ENCODE measurements at places on chromosomes 11 and 22.
A peak's percentile ranks its signal among the peaks of the same experiment; 100 is the strongest.

- no peak for DNase-seq
Observed at GRCh38 chr11:114847306-114847975, 169.1 kb downstream of the NXPE2 start.

- no peak for DNase-seq
Observed at GRCh38 chr11:45298718-45299117, 12.6 kb upstream of the SYT13 start.

DNA sequence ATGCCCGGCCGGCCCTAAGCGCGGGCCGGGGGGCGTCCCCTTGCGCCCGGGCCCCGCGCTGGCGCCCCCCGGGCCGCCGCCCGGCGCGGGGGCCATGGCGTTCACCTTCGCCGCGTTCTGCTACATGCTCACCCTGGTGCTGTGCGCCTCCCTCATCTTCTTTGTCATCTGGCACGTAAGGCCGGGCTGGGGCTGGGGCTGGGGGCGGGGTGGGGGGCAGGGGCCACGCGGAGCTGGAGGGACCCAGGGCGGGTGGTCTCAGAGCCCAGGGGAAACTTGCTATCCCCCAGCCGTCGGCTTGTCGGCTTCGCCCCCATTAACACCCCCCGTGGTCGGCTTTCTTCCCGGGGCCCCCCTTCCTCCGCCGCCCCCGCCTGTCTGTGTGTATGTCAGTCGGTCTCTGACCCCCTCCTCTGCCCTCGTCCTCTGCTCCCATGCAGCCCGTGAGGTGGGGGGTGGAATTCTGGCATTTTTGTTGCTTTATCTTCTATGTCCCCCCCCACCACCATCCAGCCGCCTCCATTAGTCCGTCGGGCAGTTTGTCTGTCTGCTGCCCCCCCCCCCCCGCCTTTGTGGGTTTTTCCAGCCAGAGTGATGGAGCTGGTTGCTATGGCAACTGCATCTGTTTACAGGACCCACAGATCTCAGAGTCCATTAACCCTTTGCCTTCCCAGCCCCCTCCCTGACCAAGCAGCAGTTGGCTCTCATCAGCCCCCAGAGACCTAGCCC lies 552 bp downstream of the CNIH2 start:
- DNase-seq, result no peak

DNA sequence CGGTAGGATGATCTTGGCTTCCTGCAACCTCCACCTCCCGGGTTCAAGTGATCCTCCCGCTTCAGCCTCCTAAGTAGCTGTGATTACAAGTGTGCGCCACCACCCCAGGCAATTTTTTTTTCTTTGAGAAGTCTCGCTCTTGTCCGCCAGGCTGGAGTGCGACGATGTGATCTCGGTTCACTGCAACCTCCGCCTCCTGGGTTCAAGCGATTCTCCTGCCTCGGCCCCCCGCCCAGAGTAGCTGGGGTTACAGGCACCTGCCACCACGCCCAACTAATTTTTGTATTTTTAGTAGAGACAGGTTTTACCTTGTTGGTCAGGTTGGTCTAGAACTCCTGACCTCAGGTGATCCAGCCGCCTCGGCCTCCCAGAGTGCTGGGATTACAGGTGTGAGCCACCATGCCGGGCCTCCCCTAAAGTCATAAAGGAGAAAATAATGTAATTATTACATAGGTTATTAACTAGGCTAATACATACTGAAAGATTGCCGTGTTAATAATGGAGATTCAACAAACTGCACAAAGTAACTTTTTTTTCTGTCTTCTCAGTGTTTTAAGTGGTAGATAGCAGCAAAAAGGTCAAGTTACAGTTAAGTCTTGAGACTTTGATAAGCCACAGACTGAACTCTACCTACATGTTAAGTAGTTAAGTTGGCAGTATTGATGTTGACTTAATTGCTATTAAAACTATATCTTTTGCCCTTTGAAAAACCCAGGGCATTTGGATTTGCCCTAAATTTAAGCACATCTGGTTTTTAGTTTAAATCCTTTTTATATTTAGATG lies 3.9 kb downstream of the CAPRIN1 start:
- DNase-seq, result no peak

DNA sequence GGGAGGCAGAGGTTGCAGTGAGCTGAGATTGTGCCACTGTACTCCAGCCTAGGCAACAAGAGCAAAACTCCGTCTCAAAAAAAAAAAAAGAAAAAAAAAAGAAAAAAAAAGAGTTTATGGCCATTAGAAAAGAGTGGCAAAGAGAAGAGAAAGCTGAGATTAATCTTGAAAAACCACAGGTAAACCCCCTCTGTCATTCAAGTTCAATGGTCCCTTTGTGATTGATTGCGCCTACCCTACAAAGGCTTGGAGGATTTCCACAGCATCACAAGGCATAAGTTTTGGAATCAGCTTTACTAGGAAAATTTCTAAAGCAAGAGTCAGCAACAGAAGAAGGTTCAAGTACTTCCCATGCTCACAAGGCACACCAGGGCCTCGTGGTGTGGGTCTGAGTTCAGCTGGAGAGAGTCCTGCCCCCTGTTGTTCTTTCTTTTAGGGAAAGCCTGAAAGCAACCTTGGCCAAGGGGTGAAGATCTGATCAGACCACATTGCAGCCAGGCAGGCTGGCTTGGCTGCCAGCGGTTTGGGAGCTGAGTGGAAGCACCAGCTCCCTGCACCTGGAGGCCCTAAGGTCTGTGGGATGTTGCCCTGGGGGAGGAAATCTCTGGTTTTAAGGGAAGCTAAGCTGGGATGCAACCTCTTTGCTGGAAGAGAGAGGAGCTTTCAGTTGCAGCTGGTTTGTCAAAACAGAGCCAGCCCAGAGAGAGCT lies 41.8 kb downstream of the SLN start:
- DNase-seq, result no peak

- no peak for DNase-seq
Observed at GRCh38 chr22:42742940-42743339, 22.3 kb upstream of the A4GALT start.

DNA sequence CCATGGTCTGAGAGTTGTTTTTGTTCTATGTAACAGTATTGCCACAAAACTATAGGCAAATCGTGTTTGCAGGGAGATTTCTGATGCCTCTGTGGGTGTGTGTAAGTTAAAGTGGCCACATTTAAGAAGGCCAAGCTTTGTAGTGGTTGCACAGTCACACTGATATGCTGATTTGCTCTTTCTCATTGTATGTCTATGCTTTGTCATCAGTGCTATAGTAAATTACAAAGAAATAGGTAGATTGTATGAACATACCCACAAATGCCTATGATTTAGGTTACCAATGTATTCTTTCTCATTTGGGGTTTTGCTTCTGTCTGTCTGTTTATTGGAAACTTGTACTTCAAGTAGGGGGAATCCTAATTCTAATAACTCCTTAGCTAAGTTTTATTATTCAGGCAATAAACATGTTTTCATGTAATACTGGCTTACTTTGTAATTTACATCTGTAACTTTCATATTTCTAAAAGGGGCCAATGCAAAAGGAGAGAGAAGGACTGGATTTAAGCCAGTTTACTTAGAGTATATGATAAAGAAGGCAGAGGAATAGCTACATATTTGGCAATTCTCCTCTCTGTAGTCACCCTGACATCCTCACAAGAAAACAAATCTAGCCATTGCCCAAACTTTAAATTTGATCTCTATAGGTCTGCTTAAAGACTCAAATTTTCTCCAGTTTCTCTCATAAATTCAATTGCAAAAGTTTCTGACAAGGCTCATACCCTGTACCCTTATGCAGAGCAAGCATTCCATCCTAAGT lies 2.0 kb downstream of the FIBIN start:
- no peak for DNase-seq

- no peak for DNase-seq
Observed at GRCh38 chr11:92154611-92155010, 70.0 kb upstream of the FAT3 start.

GRCh38 chr11:33697997-33698396 lies 2.6 kb downstream of the C11orf91 start:
- DNase-seq, result no peak

DNA sequence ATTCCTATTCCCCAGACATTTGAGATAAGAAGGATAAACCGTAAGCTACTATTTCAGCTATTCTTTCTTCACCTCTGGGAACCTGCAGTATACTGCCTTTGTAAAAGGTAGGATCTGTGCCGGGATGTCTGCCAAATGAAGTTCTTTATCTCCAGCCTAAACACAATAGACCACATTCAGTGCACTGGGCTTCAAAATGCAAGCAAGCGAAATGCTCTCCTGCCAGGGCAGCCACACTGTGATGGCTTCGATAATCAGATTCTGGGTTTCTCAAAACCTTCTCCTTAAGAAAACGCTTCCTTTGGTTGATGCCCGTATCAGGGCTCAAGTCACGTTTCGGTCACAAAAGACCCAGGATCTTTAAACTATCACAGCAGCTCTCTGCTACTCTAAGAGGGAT lies 299.5 kb upstream of the B3GAT1 start:
- DNase-seq, result no peak

- peak; percentile 69 for DNase-seq
Observed at GRCh38 chr11:46315033-46315738, 32.1 kb upstream of the DGKZ start.

GRCh38 chr11:78946945-78947902 lies 372.6 kb upstream of the NARS2 start:
- no peak for DNase-seq

- no peak for DNase-seq
Observed at GRCh38 chr11:134579724-134580609, 167.9 kb upstream of the B3GAT1 start.

GRCh38 chr11:20156280-20156875 lies 3.9 kb downstream of the DBX1 start:
- no peak for DNase-seq

DNA sequence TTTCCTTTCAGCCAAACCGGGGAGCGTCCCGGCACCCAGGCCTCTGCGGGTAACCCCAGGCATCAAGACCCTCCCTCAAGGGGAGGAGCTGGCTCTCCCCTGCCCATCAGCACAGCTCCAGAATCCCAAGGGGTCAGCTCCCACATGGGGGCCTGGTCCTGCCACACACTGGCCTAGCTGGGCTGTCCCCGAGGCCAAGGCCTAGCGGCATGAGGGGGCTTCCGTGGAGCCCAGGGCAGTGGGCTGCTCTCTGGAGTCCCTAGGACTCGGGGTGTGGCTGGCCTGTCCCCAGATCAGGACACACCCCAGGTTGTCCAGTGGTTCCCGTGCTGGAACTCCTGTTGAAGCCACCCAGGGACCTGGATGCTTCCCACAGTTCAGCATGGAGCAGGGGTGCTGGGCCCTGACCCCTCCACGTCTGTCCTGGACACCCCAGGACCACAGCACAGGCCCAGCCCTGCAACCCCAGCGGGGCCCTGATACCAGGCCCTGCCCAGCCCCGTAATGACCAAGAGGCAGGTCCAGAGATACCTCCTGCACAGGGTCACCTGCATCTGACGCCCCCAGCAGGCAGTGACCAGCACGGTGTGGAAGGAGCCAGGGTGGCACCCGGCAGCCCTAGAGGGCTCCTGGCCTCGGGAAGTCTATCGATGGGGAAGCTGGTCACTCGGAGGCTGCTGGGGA lies 5.5 kb downstream of the HRAS start:
- DNase-seq, result no peak

GRCh38 chr11:113587308-113587739 lies 112.1 kb upstream of the DRD2 start:
- DNase-seq, result no peak

GRCh38 chr22:33472462-33473344 lies 414.5 kb upstream of the SYN3 start:
- no peak for DNase-seq

DNA sequence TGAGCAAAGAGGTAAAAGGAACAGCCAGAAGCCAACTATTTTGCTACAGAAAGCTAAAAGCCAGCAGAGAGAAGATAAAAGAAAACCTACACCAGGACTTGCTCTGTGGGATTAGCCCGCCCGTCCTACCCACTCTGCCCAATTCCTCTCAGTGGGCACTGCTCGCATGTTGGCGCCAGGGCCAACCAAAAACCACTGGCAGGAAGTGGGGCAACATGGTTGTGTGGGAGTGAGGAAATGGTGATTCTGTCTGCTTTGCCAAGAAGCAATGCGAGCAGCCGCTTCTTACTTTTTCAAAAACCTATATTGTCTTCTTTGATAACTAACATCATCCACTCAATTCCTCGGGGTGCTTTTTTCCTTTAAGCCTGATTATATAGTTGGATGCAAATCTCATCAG lies 14.2 kb upstream of the APOA1 start:
- no peak for DNase-seq

GRCh38 chr11:113781682-113782081 lies 2.1 kb downstream of the CLDN25 start:
- no peak for DNase-seq

DNA sequence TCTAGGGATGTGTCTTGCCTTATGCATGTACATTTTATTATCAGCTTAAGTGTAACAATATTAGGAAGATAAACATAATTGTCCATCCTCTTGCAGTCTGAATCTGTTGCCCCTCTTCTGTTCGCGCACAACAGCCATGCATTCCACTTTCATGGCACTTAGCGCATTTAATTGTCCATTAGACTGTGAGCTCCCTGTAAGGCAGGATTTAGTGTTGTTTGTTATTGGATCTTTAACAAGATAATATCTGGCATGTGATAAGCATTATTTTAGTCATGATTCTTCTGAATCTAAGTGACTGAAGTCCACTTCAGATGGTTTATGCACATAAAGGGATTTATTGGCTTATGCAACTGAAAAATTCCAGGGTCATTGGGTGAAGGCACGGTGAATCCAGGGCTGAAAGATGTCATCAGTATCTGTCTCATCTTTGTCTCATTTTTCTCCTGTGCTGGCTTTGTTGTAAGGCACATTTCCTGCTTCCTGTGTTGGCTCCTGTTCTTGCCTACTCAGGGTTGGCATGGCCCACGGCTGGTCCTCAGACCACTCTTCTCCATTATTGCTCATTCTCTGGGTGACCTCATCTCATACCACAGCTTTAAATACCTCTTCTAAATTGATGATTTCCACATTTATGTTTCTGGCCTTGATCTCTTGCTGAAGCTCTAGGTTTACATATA lies 37.6 kb downstream of the ATXN10 start:
- DNase-seq, result no peak

DNA sequence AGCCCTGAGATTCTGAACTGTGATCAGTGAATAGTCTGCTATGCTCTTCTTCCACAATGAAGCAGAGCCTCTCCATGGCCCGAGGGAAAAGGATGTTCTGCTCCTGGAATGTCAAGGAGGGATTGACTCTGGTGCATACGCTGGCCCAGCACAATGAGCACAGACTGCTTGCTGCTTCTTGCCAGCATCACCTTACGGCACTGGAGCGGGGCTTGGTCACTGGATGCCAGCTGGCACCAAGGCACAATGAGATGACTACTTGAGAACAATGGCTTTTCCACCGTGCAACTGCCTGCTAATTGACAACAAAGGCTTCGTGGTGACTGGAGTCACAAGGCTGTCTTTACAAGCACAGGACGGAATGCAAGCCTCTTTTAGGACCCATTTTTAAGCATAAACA lies 139.2 kb downstream of the DSCAML1 start:
- DNase-seq, result no peak

GRCh38 chr22:19871845-19872778 lies 17.4 kb upstream of the GNB1L start:
- DNase-seq, result no peak

DNA sequence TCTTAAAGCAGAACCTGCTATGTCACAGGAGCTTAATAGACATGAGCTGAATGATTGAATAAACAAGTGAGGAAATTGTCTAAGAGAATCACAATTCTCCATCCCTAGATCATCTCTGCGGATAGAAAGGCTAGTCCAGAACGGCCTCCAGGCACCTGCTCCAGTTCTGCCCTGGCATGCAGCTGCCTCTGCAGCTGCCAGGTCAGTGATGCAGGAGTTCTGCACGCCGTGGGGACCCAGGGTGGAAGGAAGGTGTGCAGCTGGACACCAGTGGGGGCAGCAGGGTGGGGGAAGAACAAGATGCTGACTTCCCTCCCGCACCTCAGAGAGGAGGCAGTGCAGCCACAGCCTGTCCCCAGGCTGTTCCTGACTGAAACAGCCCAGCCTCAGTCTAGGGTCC lies 192.1 kb upstream of the NCAM1 start:
- no peak for DNase-seq
